D721Med (cell line): ENCODE measurements at places on chromosomes 12 and 14.
A peak's percentile ranks its signal among the peaks of the same experiment; 100 is the strongest.

DNA sequence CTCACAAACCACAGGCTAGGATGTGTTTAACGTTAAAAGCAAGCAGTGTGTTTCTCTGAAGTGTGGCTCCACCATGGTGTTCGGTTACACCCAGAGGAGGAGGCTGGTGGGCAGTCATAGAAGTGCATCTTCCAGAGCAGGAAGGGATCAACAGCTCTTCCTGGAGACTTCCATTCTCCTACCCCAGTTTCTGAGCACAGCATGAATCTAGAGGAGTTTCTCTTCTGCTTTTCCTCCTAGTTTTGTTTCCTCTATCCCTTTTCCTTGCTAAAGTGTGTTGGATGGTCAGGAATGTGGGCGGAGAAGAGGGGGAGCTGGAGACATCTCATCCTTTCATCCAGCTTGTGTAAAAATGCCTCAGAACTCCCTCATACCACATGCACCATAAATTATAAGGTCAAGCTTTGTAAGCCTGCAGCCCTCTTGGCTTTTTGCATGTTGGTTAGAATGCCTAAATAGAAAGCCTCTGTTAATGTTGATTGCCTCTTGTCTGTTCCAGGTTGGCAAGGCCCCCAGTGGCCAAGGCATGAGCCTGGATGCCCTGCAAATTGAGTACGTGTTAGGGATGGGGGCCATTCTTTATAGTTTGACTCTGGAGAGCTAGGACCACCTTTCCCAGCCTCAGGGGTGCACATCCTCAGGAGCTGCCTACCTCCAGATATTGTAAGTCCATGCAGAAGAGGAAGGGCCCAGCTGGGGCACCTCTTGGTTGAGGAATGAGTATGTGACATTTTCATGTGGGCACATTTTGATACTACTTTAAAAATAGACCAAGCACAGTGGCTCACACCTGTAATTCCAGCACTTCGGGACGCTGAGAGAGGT is 4.0 kb upstream of the CKAP4 start:
- DNase-seq: no peak

DNA sequence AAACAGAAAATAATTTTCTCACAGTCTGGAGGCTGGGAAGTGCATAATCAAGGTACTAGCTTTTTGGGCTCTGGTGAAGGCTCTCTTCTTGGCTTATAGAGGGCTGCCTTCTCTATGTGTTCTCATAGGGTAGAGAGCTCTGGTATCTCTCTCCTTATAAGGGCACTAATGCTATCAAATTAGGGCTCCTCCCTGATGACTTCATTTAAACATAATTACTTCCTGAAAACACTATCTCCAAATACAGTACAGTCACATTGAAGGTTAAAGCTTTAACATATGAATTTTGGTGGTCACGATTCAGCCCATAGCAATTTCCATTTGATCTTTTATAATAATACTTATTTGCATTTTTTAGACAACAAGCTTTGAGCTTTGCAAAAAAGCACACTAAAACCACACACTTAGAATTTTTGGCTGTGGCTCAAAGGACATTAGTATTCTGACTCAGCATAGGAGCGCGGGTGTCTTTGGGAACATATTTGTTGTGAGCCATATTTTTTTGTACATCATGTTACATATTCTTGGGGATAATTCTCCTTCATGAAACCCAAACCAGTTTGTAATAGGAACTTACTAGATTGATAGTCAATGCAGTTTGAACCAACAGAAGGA is 808.1 kb upstream of the FBXO33 start:
- no peak for DNase-seq

DNA sequence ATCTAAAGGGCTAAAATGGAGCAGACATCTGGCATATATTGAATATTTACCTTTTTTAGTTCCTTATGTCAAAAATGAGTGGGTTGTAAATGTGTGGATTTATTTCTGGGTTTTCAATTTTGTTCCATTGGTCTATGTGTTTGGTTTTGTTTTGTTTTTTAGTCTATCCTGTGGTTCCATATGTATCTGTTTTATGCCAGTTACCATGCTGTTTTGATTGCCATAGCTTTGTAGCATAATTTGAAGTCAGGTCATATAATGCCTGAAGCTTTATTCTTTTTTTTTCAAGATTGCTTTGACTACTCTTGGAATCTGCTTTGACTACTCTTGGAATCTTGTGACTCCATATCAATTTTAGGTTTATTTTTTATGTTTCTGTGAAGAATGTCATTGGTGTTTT is 133.2 kb downstream of the MIPOL1 start:
- DNase-seq: no peak

- DNase-seq: no peak
Observed at GRCh38 chr12:119202544-119202943, 23.8 kb downstream of the HSPB8 start.

DNA sequence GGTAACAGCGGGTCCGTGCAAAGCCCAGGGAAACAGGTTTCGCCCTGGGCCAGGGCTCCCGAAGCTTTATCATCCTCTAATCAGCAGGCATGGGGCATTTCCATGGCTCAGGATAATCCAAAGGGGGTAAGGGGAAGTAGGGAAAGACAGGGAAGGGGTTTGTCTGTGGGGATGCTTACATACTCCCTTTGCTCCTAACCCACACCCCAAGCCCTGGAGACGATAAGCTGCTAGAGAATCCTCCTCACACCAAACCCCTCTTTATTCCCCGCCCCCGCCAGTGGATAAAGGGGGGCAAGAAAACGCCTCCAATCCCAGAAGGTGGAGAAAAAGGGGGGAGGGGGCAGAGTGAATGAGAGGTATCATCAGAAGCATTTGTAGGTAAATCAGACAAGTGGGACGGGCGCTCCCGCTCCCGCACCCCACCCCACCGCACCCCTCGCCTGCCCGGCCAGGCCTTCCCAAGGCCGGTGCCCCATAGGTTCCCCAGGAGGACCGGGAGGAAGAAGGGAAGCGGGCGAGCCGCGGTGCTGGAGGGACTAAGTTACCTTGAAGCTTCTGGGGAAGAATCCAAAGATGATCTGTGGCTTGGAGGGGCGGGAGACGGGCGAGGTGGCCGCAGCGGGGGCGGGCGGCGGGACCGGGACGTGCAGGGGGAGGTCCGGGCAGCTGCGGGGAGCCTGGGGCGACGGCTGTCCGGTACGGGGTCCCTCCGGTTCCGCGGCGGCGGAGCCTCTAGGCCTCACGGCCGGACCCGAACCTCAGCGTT is 762 bp downstream of the PPP2R5E start:
- DNase-seq: no peak

GRCh38 chr12:61798778-61799177 is 461.4 kb upstream of the USP15 start:
- DNase-seq: no peak

DNA sequence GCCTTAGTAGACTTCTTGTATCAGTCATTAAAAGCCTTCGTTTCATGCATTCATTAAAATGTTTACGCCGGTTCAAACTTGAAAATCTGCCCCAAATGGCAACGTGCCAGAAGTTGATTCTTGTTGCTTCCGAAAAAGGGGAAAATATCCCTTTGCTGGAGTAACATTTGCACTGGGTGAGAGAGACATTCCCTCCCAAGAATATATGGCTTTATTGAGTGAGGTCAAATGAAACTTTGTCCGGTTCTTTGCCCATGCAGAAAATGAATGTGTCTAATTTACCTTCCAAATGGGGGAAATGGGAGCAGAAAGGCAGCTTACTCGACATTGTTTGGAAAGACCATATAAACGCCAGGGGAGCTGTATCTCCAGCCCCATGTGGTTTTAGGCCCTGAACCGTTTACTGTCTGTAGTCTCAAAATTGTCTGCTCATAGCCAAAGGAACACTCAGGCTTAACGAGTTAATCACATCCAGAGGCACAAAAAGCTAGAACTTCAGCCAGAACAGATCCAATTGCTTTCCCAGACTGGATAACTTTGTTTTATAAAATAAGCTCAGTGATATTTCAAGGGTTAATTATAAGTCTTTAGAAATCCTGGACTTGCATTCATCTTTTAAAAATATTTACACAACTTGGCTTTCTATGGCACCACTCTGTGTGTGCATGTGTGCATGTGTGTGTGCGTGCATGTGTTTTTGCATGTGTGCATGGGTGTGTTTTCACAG is 2.9 kb upstream of the EMP1 start:
- DNase-seq: no peak

DNA sequence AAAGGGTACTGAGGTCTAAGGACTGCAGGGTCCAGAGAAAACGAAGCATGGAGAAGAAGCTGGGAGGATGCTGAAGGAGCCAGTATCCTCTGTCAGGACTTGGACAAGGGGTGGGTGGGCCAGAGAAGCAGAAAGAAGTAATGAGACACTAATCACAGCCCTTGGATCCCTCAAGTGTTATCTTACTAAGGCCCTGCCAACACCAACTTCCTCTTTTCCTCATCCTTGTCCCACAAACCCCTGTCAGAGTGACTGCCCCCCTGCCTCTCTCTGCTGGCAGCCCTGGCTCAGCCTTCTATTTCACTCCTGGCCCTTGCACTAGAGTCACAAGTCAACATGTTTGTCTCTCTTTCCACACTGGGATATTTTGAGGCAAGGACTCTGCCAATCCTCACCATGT is 3.8 kb upstream of the ASIC1 start:
- DNase-seq: no peak

DNA sequence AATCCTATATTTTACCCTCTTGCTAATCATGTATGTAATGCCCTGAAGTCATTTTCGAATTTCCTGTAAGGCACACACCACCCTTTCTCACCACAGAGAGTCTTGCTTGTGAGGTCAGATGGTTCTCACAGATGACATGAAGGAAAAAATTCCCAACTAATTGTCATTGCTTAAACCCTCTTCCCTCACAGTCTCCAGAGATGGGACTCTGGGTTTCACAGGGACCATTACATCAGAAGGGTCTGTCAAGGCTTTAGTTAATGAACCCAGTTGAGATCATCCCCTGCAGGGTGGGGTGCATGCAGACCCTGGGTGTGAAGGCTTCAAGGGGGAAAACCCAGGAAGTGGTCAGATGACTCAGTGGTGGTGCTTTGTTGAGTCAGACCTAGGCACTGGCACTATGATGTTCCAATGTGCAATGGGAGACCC is 229.6 kb downstream of the BCAT1 start:
- DNase-seq: no peak

GRCh38 chr14:34676516-34677211 is 37.7 kb downstream of the CFL2 start:
- DNase-seq: no peak

DNA sequence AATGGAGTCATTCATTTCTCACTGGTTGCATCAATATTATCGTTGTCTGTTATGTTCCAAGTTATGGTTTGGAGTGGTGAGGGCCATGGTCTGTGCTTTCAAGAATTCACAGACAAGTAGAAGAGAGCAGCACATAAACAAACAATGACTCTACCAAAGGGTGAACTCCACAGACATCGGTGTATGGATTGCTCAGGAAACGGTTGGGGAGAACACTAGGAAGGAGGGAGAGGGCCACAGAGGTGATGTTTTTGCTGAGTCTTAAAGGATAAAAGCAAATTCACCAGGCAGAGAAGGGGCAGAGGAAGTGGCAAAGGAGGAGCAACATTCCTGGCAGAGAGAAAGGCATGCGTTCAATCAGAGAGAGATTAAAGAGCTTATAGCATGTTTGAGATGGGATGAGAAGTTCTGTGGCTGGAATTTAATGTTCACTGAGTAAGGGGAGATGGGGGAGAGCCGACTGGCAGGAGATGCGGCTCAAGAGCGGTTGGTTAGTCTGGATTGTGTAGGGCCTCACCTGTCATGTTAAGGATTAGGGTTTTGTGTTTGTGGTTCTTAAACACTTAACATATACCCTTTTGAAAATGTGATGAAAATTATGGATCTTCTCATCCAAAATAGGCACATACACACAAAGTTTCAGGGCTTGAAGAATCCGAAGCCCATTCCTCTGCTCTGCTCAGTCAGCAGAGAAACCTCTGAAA is 42.3 kb upstream of the FRMD6 start:
- no peak for DNase-seq

- DNase-seq: no peak
Observed at GRCh38 chr14:23060536-23061260, 3.4 kb upstream of the CDH24 start.

DNA sequence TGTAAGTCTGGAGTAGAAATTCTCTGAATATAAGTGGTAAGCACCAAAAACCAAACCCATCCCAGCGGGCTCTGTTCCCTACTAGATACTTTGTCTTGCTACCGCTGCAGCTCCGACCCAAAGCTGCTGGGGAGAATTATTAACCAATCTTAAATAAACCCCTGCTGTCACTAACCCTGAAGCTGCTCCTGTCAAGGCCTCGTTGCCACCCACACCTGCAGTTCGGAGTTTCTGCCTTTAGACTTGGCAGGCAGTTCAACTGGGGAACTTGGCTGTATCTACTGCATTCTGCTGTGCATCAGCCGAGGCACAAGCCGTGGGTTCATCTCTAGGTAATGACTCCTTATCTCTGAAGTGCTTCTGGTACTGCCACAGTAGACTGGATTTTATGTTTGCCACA is 55.5 kb downstream of the PPM1A start:
- no peak for DNase-seq

- DNase-seq: no peak
Observed at GRCh38 chr12:25552681-25553080, 402 bp downstream of the LMNTD1 start.

GRCh38 chr14:59870277-59871165 is at the start of gene RTN1:
Gene RTN1 (minus strand): TSS chr14:59870776. CDS start chr14:59870630, 146 bp downstream.
- peak; percentile 18 for DNase-seq

GRCh38 chr12:49874142-49874897 is 29.4 kb downstream of the FAIM2 start:
- peak; percentile 6 for DNase-seq

- DNase-seq: no peak
Observed at GRCh38 chr14:79638672-79639266, 572.5 kb downstream of the DIO2 start.

DNA sequence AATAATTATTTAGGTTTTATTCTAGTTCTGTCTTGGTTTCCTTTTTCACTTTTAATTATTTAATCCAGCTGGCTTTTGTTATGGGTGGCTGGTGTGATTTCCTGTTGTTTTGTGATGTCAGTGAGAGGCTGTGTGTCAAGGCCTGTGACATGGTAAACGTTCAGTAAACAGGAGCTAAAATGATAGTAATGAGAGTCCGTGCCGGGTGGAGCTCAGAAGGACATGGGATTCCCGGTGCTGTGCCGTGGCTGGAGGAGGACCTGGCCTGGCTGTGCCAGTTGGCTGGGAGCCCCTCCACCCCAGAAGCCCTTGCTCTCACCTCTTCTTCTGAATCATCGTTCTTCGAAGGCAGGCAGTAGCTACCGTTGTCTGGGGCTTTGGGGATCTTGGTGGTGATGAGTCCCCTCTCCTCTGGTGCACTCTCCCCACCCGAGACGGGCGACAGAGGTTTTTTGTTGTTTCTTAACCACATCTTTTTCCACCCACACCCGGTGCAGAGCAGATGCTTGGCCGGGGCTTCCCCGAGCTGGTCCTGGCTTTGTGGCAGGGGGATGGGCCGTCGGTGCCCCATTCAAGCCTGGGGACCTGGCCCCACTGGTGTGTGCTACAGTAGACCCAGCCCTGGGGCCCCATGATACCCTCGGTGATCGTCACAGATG is 29.1 kb downstream of the SH2B3 start:
- no peak for DNase-seq

- DNase-seq: no peak
Observed at GRCh38 chr12:102010265-102010994, 51.4 kb downstream of the WASHC3 start.

DNA sequence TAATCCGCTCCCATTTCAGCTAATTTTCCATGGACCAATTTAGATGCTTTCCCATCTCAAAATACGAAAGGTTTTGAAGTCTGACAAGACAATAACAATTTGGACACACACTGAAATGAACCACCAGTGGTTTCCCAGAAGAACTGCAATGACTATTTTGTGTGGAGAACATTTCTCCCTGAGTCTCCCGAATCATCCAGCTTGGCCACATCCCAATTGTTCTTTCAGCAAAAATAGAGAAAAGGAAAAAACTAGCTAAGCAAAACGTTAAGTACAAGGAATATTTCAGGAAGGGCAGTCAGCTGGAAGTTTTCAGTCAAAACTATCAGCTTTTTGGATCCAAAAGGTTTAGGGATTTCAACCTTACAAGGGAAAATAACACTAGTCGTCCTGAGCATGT is 390.6 kb downstream of the KCNH5 start:
- DNase-seq: no peak
